Small intestine (tissue), 16 donors: ENCODE measurements at places on chromosomes 7 and 10. TPM values are rescaled to one million over a fixed set of nuclear protein-coding genes. Genes with fewer than 3 reads are reported as not detected.
A peak's percentile ranks its signal among the peaks of the same experiment; 100 is the strongest.

- H3K4me1 ChIP-seq = no peaks in the 10 kb centered on the region
- H3K27ac ChIP-seq = no peak overlapping the region
- no peak for DNase-seq
- H3K4me3 ChIP-seq = no peak overlapping the region
Measured at GRCh38 chr10:74623786-74624185, 202.6 kb upstream of the KAT6B start.

- no peaks in the 10 kb centered on the region for H3K4me1 ChIP-seq
- no peaks in the 10 kb centered on the region for H3K36me3 ChIP-seq
- H3K4me3 ChIP-seq = no peak overlapping the region
- no peak for DNase-seq
Measured at GRCh38 chr10:71156436-71156835, 55.9 kb upstream of the UNC5B start.

GRCh38 chr10:100182281-100182680 is 3.5 kb downstream of the ERLIN1 start:
- H3K27ac ChIP-seq = no peak overlapping the region
- H3K4me1 ChIP-seq = peaks cover 45% of the 10 kb centered on the region
- no peak for DNase-seq
- no peaks in the 10 kb centered on the region for H3K27me3 ChIP-seq
- peaks cover 9% of the 10 kb centered on the region for H3K36me3 ChIP-seq

DNA sequence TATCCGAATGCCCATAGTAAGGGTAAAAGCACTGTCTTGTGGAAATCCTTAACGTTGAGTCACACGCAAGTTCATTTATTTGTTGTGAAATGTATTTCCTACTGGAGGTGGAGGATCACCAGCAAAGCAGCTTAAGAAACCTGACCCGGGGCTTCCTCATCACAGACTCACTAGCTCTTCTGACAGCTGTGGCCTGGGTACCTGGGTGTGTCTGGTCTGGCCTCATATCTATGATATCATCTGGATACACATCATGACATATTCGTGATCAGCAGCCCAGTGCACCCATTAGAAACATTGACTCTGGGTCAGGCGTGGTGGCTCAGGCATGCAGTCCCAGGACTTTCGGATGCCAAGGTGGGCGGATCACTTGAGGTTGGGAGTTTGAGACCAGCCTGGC is 8.8 kb downstream of the DRGX start:
- DNase-seq = no peak
- peaks cover 4% of the 10 kb centered on the region for H3K27me3 ChIP-seq

DNA sequence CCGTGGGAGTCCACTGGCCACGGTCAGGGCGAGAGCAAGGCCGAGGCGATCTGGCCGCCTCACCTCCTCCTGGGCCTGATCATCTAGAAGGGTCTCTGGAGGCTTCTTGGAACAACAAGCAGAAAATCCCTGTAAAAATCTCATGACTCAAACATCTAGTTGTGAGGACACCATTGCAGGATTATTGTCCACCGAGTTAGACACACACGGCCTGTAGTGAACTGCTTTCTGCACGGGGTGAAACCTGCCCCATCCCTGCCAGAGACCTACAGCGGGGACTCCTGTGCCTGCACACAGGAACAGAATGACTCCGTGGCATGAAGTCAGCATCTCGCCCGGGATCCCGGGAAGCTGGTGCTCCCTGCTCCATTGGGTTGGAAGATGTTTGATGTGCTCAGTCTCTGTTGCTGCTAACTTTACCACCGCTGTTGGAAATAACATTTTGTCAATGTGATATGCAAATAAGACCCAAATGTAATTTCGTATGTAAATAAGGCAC is 267.0 kb upstream of the TCERG1L start:
- no peak overlapping the region for H3K4me3 ChIP-seq
- H3K27ac ChIP-seq = no peak overlapping the region
- DNase-seq = no peak
- no peaks in the 10 kb centered on the region for H3K36me3 ChIP-seq
- H3K27me3 ChIP-seq = no peaks in the 10 kb centered on the region

DNA sequence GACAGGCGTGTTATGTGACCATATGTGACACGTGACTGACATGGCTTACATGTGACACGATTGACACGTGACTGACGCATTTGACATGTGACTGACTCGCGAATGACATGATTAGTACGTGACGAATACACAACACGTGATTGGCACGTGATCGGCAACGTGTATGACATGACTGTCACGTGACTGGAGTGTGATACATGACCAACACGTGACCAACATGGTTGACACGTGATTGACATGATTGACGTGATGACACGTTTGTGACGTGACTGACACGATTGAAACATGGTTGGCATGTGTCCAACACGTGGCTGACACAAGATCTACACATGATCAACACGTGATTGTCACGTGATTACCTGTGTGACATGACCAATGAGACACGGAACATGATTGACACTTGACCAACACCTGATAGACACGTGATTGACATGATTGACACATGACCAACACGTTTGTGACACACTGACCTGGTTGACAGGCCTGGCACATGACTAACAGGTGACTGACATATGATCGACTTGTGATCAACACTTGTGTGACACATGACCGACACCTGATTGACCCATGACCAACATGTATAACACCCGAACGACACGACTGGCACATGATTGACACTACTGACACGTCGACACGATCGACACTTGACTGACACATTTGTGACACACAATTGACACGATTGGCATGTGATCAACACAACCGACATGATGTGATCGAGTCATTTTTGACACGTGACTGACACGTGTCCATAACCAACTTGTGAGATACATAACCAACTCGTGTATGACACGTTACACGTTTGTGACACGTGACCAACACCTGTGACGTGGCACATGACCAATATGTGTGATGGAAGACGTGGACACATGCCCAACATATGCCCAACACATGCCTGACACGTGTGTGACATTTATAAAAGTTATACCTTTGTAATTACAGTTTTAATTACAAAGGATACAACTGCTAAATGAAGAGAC is 21.1 kb downstream of the CRPPA start:
- DNase-seq = no peak
- no peak overlapping the region for H3K27ac ChIP-seq
- H3K4me1 ChIP-seq = no peaks in the 10 kb centered on the region
- no peak overlapping the region for H3K4me3 ChIP-seq

GRCh38 chr10:49135575-49136313 is 1.9 kb upstream of the FAM170B start:
- no peak for DNase-seq
- no peaks in the 10 kb centered on the region for H3K4me1 ChIP-seq
- no peaks in the 10 kb centered on the region for H3K27me3 ChIP-seq
- no peaks in the 10 kb centered on the region for H3K36me3 ChIP-seq
- no peak overlapping the region for H3K4me3 ChIP-seq
- H3K27ac ChIP-seq = peak overlapping the region; percentile 18

DNA sequence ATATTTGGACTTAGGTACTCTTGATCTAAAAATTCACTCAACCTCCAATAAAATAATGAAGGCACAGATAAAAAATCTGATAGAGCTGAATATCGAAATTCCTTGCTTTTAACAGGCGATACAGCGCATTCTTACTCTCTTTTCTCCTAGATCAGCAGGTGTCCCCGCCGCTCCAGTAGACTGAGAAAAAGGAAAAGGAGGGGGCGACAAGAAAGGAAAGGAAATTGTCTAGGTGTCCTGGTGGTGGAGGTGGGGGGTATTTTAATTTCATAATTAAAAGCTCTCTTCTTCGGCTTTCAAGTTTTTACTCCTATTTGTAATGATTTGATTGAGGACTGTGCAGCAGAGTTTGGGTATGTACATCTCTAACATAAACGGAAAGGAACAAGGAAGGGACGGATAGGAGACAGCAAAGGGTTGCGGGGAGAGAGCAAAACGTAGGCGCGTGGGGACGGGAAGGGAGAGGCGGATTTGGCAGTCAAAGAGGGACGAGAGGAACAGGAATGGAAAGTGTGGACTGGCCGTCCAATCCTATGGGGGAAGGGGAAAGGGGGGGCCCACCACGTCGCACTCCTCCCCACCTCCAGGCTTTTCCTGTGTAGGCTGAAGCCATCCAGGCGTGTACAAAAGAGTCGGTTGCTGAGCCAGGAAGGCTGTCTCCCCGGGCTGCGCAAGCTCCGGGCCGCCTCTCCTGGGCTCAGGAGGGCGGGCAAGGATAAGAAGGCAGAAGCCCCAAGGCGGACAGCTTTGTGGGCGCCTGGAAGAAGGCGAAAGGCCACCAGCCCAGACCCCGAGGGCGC is 875 bp upstream of the HECTD2 start:
- H3K36me3 ChIP-seq = no peaks in the 10 kb centered on the region
- H3K27ac ChIP-seq = peak overlapping the region; percentile 99
- H3K4me1 ChIP-seq = no peaks in the 10 kb centered on the region

DNA sequence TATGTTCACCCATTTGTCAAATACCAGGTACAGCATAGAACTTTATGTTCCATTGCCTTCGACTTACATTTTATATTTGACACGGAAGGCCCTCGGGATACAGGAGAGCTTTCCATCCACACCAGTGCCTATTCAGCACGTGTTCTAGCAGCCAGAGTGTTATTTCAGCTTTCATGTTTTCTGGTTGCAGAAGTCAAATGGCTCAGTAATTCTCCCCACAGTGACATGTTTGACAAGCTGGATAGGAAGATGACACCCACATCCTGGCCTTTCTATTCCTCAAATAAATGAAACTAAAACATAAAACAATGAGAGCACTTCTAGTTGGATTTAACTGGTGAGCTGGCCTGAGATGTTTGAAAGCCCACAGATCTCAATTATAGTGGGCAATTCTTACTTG is 173.4 kb downstream of the SORCS1 start:
- no peak overlapping the region for H3K4me3 ChIP-seq
- no peak for DNase-seq
- no peaks in the 10 kb centered on the region for H3K4me1 ChIP-seq
- H3K27ac ChIP-seq = no peak overlapping the region
- no peaks in the 10 kb centered on the region for H3K36me3 ChIP-seq
- no peaks in the 10 kb centered on the region for H3K27me3 ChIP-seq

DNA sequence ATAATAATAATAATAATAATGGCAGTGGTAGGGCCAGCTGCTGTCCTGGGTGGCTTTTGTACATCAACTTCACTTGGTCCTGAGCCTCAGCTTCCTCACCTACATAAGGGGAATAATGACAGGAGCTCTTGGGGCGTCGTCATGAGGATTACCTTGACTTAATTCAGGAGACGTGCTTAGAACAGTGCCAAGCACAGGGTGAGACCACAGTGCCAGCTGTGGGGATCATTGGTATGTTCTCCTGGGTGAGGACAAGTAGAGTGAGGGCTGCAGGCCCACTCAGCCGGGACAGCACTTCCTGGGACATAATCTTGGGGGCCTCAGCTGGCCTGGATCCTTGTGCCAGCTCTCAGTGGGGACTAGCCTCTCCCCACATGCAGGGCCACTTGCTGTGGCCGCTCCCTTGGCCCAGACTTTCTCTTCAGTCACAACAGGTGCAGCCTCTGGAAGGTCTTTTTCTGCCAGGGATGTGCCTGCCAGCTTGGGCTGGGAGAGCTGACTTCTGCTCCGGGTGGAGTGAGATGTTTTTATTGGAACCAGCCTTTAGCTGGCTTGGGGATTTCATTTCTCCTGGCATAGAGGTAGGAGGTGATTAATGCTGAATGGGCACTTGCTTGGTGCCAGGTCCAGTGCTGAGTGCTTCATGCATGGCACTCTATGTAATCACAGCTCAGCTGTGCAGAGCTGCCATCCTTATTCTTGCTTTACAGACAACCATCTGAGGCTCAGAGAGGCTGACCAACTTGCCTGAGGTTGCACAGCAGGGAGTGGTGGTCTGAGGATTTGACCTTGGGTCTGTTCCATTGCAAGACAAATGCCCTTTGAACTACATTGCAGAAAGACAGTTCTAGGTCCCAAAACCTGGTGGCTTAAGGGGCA is 45.3 kb downstream of the TSPAN15 start:
- no peaks in the 10 kb centered on the region for H3K4me1 ChIP-seq
- no peaks in the 10 kb centered on the region for H3K36me3 ChIP-seq
- no peak overlapping the region for H3K4me3 ChIP-seq
- no peak overlapping the region for H3K27ac ChIP-seq

DNA sequence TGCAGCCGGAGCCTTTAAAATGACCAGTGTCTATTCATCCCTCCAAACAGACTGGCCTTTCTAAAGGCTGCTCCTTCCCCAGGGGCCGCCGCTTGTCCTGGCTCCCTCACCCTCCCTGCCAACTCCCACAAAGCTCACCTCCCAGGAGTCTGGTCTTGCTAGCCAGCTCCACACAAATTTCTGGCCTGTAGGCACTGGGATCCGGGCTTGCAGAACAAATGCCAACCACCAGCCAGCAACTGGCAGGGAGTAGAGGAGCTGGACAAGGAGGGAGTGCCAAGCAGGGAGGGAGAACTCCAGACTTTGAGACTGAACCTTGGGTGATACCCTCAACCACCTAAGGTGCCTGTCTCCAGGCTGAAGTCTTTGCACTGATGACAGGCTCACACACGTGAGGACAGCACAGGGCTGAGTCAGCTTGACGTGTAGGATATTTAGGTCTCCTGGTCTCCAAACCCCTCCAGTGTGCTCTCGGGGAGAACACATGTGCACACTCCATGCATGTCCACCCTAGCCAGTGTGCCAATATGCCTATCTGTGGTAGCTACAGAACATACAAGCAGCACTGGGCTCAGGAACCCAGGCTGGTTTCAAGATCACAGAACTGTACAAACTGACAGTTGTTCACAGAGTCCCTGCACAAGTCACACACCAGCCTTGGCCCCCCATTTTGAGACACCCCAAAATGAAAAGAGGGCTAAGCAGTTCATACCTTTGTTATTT is 6.0 kb downstream of the PAX2 start:
- no peaks in the 10 kb centered on the region for H3K36me3 ChIP-seq
- H3K4me1 ChIP-seq = no peaks in the 10 kb centered on the region
- H3K27me3 ChIP-seq = peaks cover 94% of the 10 kb centered on the region
- H3K27ac ChIP-seq = no peak overlapping the region

DNA sequence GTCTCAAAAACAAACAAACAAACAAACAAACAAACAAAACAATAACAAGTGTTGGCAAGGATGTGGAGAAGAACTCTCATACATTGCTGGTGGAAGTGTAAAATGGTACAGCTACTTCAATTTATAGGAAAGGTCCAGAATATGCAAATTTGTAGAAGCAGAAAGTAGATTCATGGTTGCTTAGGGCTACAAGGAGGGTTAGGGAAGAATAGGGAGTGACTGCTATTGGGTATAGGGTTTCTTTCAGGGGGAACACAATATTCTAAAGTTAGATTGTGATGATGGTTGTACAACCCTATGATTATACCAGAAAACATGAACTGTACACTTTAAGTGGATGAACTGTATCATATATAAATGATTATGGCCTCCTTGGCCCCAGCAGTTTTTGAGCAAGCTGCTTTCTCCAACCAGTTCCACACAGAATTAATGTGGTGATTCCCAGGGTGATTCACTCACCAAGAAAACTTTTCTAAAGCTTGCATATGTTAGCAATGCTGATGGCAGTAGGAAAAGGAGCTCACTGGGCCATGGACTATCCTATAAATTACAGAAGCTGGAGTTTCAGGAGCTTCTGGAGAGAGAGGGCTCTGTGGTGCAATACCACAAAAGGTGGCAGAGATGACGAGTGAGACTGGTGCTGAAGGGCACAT is 52.8 kb upstream of the KCNIP2 start:
- no peaks in the 10 kb centered on the region for H3K27me3 ChIP-seq
- H3K27ac ChIP-seq = no peak overlapping the region
- no peak overlapping the region for H3K4me3 ChIP-seq
- DNase-seq = no peak
- peaks cover 9% of the 10 kb centered on the region for H3K36me3 ChIP-seq
- H3K4me1 ChIP-seq = no peaks in the 10 kb centered on the region

PDGFA gene
- 107 TPM for polyA plus RNA-seq

TSPAN13 gene
- 60.6 TPM for polyA plus RNA-seq

CNPY1 gene
- not detected for polyA plus RNA-seq

PLXNA4 gene
- 3.9 TPM for polyA plus RNA-seq

OR13A1 gene
- polyA plus RNA-seq = not detected

NUPR2 gene
- polyA plus RNA-seq = 2.3 TPM

TLX1 gene
- 1.6 TPM for polyA plus RNA-seq
